ENCODE measurements at places on chromosomes 12 and 14.

DNA sequence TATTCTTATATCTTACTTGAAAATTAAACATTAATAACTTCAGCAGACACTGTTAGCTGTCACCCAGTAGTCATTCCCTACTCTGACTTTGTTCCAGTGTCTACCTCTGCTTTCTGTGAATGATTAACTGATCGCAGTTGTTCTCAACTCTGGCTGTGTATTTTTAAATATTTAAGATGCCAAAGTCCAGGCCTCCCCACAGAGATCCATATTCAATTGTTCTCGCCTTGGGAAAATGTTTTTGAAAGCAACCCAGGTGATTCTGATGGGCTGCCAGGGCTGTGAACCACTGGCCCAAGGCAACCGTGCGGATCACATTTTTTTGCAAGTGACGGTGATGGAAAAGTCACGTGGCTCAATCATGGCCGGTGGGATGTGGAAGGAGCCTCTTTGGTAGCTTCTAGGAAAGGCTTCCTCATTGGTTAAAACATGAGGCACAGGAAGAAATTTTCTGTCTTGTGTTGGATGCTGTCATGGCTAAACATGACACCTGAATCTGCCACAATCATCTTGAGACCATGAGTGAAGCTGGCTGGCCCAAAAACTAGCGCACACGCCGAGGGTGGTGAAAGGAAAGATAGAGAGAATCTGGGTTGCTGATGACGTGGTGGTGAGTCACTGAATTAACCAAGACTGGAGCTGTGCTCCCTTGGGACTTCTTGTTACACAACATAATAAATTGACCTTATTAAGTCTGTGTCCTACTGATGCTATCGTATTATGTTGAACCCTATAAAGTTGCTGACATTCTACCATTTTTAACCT is 37.2 kb downstream of the RDH12 start:
- DNase-seq, result no peak

DNA sequence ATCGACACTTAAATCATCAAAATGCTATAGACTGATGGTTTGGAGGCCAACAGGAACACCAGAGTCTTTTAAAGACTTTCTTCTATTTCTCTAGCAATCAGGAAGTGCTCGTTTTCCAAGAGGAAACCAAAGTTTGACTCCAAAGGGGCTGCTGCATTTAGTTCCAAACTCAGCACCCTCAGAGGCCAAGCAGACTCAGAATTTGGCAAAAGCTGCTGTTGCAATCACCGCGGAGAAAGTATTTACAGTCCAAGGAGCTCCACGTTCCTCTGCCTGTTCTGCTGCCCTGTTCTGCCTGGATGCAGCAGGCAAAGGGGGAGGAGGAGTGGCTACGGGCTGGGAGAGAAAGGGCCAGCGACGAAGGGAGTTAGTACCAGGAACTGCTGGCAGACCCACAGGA is 325.1 kb downstream of the BCL11B start:
- no peak for DNase-seq

GRCh38 chr12:110338754-110339153 is 57.7 kb downstream of the ATP2A2 start:
- no peak for DNase-seq

DNA sequence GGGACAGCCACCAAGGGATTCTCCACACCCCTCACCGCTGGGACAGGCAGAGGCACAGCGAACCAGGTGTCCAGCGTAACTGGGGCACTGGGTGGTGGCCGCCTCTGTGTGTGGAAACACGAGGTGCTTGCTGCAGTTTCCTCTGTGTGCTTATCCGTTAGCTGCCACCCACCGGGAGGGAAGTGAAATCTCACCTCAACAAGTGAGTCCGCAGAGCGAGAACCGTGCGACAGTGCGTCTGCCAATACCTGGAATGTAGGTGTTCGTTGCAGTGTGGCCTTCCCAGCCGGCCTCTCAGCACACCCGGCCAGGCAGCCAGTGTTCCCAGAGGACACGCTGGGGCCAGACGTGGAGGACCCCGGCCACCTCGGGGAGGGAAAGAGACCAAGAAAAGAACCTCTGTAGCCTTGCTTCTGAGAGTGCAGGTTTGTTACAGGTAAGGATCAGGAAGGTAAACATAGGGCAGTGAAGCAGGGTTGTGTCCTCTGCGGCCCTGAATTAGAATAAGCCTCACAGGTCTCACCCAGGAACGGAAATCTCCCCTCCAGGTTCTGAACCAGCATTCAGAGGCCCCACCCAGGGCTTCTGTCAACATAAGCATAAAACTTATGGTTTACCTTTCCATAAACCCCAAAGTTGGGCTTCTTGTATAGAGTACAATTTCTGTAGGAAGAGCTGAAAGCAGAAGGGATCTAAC is 1.5 kb downstream of the BCL2L14 start:
- DNase-seq, result no peak

DNA sequence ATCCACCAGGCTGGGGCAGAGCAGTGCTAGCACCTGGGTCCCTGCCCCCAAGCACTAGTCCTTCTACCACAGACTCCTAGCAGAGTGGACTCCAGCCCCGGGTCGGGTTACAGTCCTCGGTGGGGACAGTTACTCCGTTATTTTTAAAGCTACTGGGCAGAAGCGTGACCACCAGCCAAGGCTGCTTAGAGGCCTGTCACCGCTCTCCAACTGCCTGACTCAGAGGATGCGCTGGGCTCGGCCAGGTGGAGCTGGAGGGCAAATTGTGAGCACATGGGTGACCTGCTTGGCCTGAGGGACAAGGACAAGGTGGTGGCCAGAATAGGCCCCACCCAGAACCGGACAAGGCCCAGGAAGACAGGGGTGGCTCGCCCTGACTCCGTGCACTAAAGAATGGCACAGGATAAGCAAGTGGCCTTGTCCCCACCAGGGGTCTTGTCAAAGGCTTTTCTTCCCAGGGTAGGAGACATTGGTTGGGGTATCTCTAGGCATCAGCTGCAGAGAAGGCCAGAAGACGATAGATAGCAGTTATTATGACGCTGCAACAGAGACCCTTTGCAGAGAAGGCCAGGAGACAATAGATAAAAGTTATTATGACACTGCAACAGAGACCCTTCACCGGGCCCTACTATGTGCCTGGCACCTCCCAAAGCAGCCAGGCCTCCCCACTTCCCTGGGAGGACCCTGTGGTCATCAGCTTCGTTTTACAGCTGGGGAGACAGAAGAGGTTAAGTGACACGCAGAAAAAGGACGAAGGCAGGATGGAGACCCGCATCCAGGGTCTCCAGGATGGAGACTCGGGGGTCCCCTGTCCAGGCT is 1.6 kb downstream of the ABCB9 start:
- no peak for DNase-seq

- no peak for DNase-seq
Observed at GRCh38 chr12:68899251-68899771, 33.7 kb downstream of the CPM start.

DNA sequence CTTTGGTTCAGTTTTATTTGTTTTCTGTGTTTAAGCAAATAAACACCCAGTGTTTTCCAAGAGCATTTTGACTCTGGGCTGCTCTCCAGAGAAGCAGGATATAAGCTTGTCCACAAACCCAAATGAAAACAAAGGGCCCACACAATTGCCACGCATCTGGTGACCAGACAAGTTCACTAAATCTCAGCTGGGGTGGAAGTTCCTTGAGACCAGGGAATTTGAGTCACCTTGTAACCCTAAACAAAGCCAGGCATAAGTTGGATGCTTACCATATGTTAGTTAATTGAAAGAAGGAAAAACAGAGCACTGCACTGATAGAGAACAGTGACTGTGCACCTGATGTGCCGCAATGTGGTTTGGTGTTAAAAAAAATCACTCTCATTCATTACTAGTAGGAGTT is 1.6 kb upstream of the TXNRD1 start:
- no peak for DNase-seq

DNA sequence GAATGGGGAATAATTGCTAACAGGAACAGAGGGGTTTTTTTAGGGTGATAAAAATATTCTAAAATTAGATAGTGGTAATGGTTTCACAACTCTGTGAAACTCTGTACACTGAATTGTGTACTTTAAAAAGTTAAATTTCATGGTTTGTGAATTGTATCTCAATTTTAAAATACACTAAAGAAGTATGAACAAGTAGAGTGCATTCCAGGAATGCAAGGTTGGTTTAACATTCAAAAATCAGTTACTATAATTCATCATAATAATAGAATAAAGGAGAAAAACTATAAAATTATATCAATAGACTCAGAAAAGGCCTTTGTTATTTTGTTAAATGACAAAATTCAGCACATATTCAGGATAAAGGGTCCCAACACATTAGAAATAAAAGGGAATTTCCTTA is 11.1 kb upstream of the BATF start:
- no peak for DNase-seq

DNA sequence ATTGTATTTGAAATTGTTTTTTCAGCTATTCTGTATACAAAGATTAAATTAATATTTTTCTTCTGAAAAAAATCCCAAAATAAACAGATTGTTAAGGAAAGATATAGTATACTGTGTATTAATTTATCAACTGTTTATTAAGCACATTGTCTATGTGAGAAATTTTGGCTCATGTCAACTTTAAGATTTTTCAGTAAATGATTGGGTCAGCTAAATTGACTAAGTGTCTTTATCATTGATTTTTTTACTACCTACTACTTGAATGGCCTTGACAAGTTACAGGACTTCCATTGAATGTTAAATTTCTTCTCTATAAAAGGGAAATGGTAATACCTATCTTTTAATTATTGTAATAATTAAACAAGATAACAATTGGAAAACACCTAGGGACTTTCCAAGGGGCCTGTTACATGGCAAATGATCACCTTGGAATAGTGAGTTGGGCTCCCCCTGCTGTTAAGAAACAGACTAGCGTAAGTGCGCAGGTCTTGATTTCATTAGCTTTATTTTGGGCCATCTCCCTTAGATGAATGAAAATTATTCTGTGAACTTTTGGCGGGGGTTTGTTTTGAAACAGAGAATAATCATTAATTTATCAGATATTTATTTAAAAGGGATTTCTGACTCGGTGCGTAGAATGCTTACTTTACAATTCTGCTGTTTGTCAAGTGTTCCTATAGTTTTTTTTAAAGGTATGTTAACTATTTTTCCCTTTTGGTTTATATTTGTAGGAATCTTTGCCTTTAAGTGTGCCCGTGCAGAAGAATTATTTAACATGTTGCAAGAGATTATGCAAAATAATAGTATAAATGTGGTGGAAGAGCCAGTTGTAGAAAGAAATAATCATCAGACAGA is 14.5 kb upstream of the CCT2 start:
- no peak for DNase-seq

DNA sequence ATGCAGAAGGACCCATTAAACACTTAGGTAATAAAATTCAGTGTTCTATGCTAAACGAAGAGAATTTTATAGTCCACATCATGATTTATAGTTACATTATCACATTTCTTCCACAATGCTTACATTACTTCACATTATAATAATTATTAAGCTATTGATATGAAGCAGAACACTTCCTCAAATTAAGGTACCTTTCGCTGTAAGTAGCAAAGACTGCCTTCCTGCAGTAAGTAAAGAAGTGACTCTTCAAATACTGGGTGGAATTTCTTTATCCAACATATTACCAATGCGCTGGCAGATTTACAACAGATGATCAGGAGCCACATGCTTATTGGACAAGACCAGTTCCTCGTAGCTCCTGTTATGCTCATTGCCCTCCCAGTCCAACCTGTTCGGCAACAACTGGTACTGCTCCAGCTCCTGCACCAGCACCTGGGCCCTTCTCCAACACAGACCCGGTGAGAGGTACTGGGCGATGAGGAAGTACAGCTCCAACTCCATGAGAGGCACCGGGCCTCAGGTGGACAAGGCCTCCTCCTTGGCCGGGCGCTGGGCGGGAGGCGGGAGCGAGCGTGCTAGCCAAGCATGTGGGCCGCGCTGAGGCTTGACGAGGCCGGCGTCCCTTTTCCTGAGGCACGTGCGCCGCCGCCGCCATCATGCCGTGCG is 210.7 kb upstream of the ATP2B1 start:
- no peak for DNase-seq

GRCh38 chr12:76275511-76276093 is 72.6 kb downstream of the BBS10 start:
- DNase-seq, result no peak
